Activated CD4-positive, alpha-beta T cell treated with anti-CD3 and anti-CD28 coated beads, Interleukin-2, amount 10 ng/mL, durations not matched to agents 7 days and 5 days (primary cell): ENCODE measurements at places on chromosomes 3 and 15. TPM values are rescaled to one million over a fixed set of nuclear protein-coding genes. Genes with fewer than 3 reads are reported as not detected.

GRCh38 chr3:8152821-8153418, 348.7 kb upstream of the LMCD1 start:
- no peak overlapping the region for H3K4me3 ChIP-seq
- H3K36me3 ChIP-seq: no peaks in the 10 kb centered on the region
- no peak overlapping the region for H3K27ac ChIP-seq
- H3K27me3 ChIP-seq: no peaks in the 10 kb centered on the region

- peak; percentile 61 for DNase-seq
These were observed 25.7 kb downstream of the FAM3D start for GRCh38 chr3:58640700-58641372.

Gene CD96
- 307 TPM for total RNA-seq

GRCh38 chr3:5021116-5022092, 42.2 kb downstream of the BHLHE40 start:
- H3K36me3 ChIP-seq: no peaks in the 10 kb centered on the region
- no peaks in the 10 kb centered on the region for H3K27me3 ChIP-seq
- no peak for DNase-seq
- H3K27ac ChIP-seq: peak overlapping the region; percentile 63

GRCh38 chr15:31372635-31373091, 46.0 kb downstream of the KLF13 start:
- peaks cover 73% of the 10 kb centered on the region for H3K36me3 ChIP-seq
- H3K27ac ChIP-seq: no peak overlapping the region
- no peak overlapping the region for H3K4me3 ChIP-seq
- DNase-seq: no peak

DNA sequence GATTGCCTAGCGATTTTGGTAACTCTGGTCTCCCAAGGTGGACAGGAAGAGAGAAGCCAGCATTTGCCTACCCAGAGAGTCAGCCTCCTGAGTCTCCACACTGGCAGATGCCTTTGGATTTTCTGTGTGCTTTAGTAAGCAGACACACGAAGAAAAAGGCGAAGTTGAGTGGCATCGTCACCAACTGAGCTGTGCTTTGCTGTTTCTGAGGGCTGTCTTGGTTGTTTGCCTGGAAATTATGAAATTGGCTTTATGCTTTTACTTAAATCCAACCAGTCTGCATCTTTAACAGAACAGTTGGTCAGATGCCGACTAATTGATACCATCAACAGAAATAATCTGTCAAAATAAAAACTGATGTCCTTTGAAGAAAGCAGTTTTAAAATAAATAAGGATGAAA, 56.0 kb downstream of the CACNA2D3 start:
- no peaks in the 10 kb centered on the region for H3K4me1 ChIP-seq
- no peak overlapping the region for H3K4me3 ChIP-seq
- no peaks in the 10 kb centered on the region for H3K36me3 ChIP-seq
- H3K27me3 ChIP-seq: no peaks in the 10 kb centered on the region
- DNase-seq: no peak

DNA sequence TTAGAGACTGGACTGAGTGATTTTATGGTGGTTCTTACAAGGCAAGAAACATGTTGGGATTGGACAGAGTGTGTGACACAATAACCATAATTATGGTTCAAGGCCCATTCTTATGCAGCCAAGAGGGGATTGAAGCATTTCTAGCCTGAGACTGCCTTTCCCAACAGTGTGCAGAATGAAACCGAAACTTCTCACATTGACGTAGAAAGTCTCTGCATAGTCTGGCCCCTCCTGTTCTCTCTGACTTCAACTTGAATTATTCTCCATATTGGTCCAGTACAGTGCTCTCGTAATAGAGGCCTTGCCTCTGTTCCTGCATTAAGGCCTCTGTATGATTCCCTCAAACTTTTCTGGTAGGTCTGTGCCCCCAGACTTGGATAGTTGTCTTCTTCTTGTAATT, 138.3 kb downstream of the DIPK2A start:
- peaks cover 2% of the 10 kb centered on the region for H3K27me3 ChIP-seq
- H3K4me3 ChIP-seq: no peak overlapping the region
- H3K36me3 ChIP-seq: no peaks in the 10 kb centered on the region
- no peak overlapping the region for H3K27ac ChIP-seq

Gene GOLGA6L4
- 1.4 TPM for total RNA-seq

DNA sequence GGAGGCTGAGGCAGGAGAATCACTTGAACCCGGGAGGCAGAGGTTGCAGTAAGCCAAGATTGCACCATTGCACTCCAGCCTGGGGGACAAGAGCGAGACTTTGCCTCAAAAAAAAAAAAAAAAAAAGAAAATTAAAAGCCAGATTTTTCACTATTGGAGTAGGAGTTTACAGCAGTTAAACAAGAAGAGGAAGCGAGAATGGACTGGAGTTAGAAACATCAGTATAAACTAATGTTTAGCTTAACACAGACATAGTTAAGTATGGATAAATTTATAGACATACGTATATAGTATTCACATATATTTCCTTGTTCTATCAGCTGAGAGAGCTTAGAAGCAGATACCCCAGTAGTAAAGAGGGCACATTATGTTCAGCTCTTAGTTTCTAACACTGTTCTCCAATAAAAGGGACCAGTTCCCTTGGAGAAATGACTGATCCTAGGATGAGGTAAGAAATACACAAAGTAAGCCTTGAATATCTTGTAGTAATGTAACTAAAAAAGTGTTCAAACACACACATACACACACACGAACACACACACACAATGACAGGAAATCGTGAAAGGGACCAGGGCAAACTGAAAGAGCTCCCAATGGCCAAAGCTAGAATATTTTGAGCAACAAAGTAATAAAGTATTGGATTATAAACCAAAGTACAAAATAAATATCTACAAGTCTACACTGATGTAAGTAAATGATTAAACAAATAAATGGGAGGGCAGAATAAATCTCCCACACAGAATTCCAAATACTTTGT, 25.1 kb downstream of the PIK3CB start:
- no peak overlapping the region for H3K4me3 ChIP-seq
- H3K27me3 ChIP-seq: no peaks in the 10 kb centered on the region
- no peak for DNase-seq
- H3K27ac ChIP-seq: no peak overlapping the region
- peaks cover 10% of the 10 kb centered on the region for H3K36me3 ChIP-seq

- peaks cover 12% of the 10 kb centered on the region for H3K4me1 ChIP-seq
- DNase-seq: no peak
- peaks cover 23% of the 10 kb centered on the region for H3K36me3 ChIP-seq
- H3K27ac ChIP-seq: no peak overlapping the region
- H3K27me3 ChIP-seq: no peaks in the 10 kb centered on the region
- H3K4me3 ChIP-seq: no peak overlapping the region
These were observed 64.4 kb downstream of the CRYBG3 start for GRCh38 chr3:97885931-97886824.

DNA sequence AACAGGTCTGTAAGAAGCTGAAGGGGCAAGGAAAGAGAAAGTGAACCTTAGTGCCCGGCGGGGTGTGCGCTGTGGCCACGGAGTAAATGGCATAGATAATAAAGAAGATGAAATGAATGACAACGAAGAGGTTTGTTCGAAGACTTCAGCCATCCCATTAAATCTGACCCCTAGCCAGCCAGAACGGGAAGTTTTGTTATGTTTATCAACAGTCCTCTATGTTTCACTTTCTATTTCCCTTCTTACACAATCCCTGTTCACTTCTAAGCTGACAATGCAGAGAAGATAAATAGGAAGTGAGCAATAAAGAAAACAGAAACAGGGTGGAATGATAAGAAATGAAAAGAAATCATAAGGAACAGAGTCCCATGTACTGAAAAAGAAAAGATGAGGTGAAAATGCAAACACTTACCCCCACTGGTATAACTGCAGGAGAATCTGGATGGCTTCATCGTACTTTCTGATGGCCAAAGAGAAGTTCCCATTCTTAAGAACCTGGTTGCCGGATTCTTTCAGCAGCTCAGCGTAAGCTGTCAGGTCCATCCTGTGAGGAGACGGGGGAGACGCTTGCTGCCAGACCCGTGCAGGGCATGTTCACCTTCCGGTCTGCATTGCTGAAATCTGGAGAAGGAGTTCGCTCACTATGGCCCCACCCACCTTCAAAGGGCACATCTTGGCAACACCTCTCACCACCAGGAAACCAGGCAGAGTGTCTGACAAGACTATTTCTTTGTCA, 36.8 kb downstream of the TRANK1 start:
- peaks cover 33% of the 10 kb centered on the region for H3K36me3 ChIP-seq
- peak overlapping the region; percentile 98 for H3K27ac ChIP-seq
- H3K27me3 ChIP-seq: no peaks in the 10 kb centered on the region
- peak overlapping the region; percentile 95 for H3K4me3 ChIP-seq

- H3K27me3 ChIP-seq: peaks cover 2% of the 10 kb centered on the region
- H3K4me3 ChIP-seq: no peak overlapping the region
- H3K36me3 ChIP-seq: no peaks in the 10 kb centered on the region
- no peak for DNase-seq
- no peaks in the 10 kb centered on the region for H3K4me1 ChIP-seq
- H3K27ac ChIP-seq: no peak overlapping the region
These were observed 45.4 kb downstream of the TMEM45A start for GRCh38 chr3:100537646-100538338.

Gene THBS1
- 0.40 TPM for total RNA-seq

GRCh38 chr3:129492691-129493090, 35.7 kb upstream of the RHO start:
- H3K36me3 ChIP-seq: no peaks in the 10 kb centered on the region
- no peaks in the 10 kb centered on the region for H3K27me3 ChIP-seq
- DNase-seq: no peak
- no peaks in the 10 kb centered on the region for H3K4me1 ChIP-seq
- H3K27ac ChIP-seq: no peak overlapping the region

Gene HDGFL3
- 25.0 TPM for total RNA-seq

GRCh38 chr15:39310633-39311032, 270.2 kb upstream of the THBS1 start:
- H3K4me1 ChIP-seq: no peaks in the 10 kb centered on the region
- H3K27me3 ChIP-seq: peaks cover 7% of the 10 kb centered on the region
- H3K27ac ChIP-seq: no peak overlapping the region
- H3K36me3 ChIP-seq: no peaks in the 10 kb centered on the region
- no peak overlapping the region for H3K4me3 ChIP-seq

GRCh38 chr15:28110481-28110881, 11.4 kb upstream of the OCA2 start:
- peaks cover 14% of the 10 kb centered on the region for H3K4me1 ChIP-seq
- H3K36me3 ChIP-seq: peaks cover 7% of the 10 kb centered on the region
- no peak overlapping the region for H3K27ac ChIP-seq
- no peak for DNase-seq
- H3K4me3 ChIP-seq: no peak overlapping the region

Gene ZKSCAN7
- total RNA-seq: 0.50 TPM

- H3K27ac ChIP-seq: no peak overlapping the region
- no peak for DNase-seq
- H3K36me3 ChIP-seq: no peaks in the 10 kb centered on the region
- peaks cover 8% of the 10 kb centered on the region for H3K4me1 ChIP-seq
These were observed 106.6 kb downstream of the KCNH8 start for GRCh38 chr3:19254784-19255338.

DNA sequence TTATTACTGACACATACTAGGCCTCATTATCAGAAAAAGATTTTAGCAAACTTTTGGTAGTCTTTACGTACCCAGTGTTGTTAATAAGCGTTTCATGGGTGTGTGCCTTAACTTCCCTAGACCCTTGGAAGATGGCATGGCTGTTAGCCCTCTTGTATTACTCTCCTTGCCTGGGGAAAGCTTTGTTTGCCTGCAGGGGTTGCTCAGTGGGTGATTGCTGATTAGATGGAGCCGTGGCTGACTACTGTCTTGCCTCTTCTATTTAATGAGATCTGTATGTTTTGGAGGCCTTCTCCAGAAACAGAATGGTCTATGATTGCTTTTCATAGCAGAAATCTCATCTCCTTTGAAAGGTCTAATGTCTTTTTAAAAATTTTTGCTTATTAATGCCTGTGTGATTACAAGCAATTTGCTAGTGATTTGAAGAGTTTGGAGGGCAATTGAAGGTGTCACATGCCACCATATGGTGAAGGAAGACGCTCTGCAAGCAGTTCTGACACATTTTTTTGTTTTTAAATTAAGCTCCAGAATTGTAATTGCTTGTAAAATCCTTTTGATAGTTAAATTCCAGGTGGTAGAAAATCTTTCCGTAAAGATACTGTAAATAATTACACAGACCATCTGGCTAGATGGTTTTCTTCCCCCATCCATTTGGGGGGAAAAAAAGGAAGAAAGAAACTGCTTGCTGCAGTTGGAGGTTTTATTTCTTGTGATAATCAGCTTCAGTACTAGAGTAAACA, 11.4 kb upstream of the C3orf20 start:
- no peak overlapping the region for H3K27ac ChIP-seq
- H3K4me1 ChIP-seq: no peaks in the 10 kb centered on the region
- no peak for DNase-seq
- no peaks in the 10 kb centered on the region for H3K27me3 ChIP-seq
- H3K36me3 ChIP-seq: peaks cover 68% of the 10 kb centered on the region

- H3K4me1 ChIP-seq: no peaks in the 10 kb centered on the region
- no peaks in the 10 kb centered on the region for H3K27me3 ChIP-seq
These were observed 976.3 kb downstream of the DIPK2A start for GRCh38 chr3:144947895-144948294.

Gene CCDC33
- total RNA-seq: not detected

GRCh38 chr3:13647298-13648059, 98.6 kb downstream of the FBLN2 start:
- no peak overlapping the region for H3K4me3 ChIP-seq
- peaks cover 40% of the 10 kb centered on the region for H3K27me3 ChIP-seq
- no peaks in the 10 kb centered on the region for H3K36me3 ChIP-seq
